ENCODE measurements at places on chromosomes 7 and 10. TPM values are rescaled to one million over a fixed set of nuclear protein-coding genes. Genes with fewer than 3 reads are reported as not detected.
A peak's percentile ranks its signal among the peaks of the same experiment; 100 is the strongest.

CYP26A1 gene
- total RNA-seq: not detected

SLC18A2 gene
- 1.6 TPM for total RNA-seq

GOLGA7B gene
- 0.29 TPM for total RNA-seq

SMNDC1 gene
- 30.1 TPM for total RNA-seq

KCNIP2 gene
- 5.9 TPM for total RNA-seq

SPDYE6 gene
- total RNA-seq: not detected

CPA2 gene
- total RNA-seq: 2.6 TPM

VSTM2A gene
- total RNA-seq: 2.6 TPM

GNAT3 gene
- total RNA-seq: not detected

C10orf105 gene
- 0.10 TPM for total RNA-seq

MTERF1 gene
- total RNA-seq: 11.4 TPM

LAMB4 gene
- 0.22 TPM for total RNA-seq

GRCh38 chr10:116770281-116770680, 27.9 kb upstream of the HSPA12A start:
- DNase-seq: no peak

- DNase-seq: peak; percentile 47
Measured at GRCh38 chr7:2248984-2249694, 7.1 kb downstream of the NUDT1 start.

DNA sequence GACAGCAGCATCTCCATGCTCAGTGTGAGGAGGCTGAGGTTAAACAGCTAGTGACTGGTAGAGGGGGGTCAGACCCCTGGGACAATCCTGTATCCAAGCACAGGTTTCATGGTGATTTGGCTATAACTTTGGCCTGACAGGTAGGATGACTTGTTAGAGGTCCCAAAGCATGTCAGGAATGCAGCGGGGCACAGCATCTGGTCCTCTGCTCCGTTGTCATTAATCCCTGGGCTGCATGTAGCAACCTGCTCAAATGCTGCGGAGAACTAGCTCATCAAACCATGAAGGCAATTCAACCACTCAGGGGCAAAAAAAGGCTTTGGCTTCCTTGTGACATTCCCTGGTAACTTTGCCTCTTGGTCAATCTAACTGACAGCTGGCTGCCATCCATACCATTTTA, 26.8 kb downstream of the WNT2 start:
- no peak for DNase-seq

DNA sequence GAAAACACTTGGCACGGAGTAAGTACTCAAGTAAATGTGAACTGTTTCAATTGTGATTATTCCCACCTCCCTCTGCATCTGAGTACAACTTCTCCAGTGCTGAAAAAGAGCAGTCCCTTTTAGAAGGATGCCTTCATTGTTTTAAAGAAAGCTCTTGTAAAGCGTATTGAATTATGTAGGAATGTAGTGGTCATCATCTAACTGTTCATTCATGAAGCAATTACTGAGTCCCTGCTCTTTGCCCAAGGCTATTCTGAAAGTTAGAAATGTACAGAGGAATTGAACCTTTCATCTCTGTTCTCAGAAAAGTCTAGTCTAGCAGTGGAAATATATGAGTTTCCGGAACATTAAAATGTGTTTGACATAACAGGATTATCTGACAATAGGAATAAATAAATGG, 127.8 kb downstream of the CACNB2 start:
- no peak for DNase-seq

- DNase-seq: no peak
Measured at GRCh38 chr10:93851169-93851568, 42.6 kb upstream of the SLC35G1 start.

- no peak for DNase-seq
Measured at GRCh38 chr7:25543210-25543609, 314.9 kb upstream of the NPVF start.

DNA sequence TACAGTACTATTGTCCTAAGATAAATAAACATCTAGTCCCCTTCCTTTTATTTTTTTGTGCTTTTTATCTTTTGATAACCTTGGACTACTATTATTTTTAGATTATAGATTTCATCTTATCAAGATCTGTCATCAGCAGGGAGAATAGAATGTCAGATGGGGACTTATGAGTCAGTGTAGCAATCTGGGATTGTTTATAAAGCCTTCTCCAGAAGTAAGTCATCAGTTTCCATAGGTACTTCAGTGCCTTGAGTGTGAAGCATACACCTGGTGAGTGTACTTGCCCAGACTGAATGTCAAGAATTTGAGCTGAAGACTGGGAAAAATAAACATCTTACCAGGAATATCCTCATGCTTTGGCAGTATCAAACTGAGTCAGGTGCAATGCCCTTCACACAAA, 2.1 kb downstream of the CASD1 start:
- DNase-seq: no peak

GRCh38 chr10:3393958-3394357, 221.4 kb upstream of the PITRM1 start:
- DNase-seq: no peak

- DNase-seq: no peak
Measured at GRCh38 chr10:126324826-126325225, 63.5 kb downstream of the ADAM12 start.

GRCh38 chr7:55308186-55308929, 56.8 kb upstream of the LANCL2 start:
- DNase-seq: no peak

DNA sequence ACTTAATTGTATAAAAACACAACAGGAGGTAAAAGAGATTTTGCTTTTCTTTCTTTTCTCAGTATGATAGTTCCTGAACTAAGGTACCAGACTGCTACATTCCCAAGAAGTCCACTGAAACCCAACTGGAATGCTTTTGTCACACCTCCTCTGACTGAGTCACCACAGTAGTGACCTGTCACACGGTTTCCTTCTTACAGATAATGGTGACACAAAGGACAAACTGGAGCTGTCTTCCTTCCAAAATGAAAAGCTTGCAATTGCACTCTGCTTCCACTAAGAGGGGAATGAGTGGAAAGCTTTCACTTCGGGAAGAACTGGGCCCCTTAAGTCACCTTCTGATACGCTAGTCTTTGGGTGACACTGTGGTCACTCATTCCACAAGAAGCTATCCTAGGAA, 122.2 kb downstream of the KMT2E start:
- DNase-seq: no peak

GRCh38 chr7:107778283-107778682, 24.7 kb downstream of the SLC26A3 start:
- DNase-seq: no peak

DNA sequence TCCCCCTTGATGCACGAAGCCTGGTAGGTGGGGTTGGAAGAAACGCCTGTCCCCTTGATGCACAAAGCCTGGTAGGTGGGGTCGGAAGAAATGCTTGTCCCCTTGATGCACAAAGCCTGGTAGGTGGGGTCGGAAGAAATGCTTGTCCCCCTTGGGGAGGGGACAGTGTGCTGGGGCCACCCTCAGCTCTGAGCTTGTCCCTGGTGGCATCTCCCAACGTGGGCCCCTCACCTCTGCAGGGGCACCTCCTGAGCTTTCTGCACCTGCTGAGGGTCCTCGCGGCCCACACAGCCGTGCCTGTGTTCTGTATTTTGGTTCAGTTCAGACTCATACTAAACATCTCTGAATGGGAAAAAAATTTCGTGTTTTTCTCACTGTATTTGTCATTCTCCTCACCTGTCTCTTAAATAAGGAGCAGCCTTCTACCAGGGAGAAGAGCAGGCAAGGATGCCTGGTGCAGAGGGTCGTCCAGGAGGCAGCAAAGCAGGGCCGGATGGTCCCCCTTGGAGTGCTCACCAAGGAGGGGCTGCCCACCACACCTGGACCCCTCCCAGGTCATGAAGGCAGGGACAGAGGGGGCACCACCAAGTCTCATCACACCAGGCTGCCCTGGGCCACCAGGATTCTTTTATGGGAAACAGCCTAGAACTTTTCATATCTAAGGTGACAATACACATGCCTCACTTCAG, 24.7 kb downstream of the VIPR2 start:
- DNase-seq: no peak

DNA sequence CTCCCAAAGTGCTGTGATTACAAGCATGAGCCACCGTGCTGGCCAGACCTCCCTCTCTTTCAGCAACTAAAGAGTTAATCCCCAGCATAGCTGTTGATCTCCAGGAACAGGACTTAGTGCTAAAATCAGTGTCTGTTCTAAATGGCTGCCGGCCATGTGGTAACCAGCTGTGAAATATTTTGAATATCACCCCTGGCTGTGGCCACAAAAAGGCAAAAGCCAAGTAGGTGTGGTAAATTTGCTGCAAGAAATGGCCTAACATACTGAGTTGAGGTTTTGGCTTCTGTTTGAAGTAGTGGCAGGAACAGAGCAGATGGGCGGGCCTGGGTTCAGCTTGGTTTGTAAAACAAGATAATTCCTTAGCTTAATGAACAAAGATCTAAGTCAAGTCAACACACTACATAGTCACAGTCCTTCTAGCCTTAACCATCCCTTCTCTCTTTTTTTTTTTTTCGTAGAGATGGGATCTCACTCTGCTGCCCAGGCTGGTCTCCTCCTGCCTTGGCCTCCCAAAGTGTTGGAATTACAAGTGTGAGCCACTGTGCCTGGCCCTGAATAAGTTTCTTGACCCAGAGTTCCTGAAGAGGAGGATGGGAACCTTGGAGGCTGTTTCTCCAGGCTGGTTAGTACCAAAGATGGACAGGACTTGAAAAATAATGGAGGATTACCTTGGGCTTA, 22.7 kb upstream of the AGFG2 start:
- no peak for DNase-seq

All from mucosa of descending colon (tissue), 3 donors.